Stomach (tissue), 19 donors: ENCODE measurements at places on chromosomes 6 and 20. TPM values are rescaled to one million over a fixed set of nuclear protein-coding genes. Genes with fewer than 3 reads are reported as not detected.

The TRIM10 gene
- not detected for polyA plus RNA-seq

The WFDC12 gene
- not detected for polyA plus RNA-seq

The PAK5 gene
- polyA plus RNA-seq = 0.35 TPM

The FLRT3 gene
- 2.8 TPM for polyA plus RNA-seq

The C20orf204 gene
- 0.62 TPM for polyA plus RNA-seq

The TCF21 gene
- polyA plus RNA-seq = 3.2 TPM

The ADTRP gene
- polyA plus RNA-seq = 3.9 TPM

The SYNDIG1 gene
- not detected for polyA plus RNA-seq

The PLA2G7 gene
- polyA plus RNA-seq = 1.1 TPM

The DEFB132 gene
- polyA plus RNA-seq = not detected

The GATA5 gene
- 9.3 TPM for polyA plus RNA-seq

The LAMA2 gene
- polyA plus RNA-seq = 3.4 TPM

The SOX12 gene
- polyA plus RNA-seq = 1.7 TPM

The ANKRD6 gene
- polyA plus RNA-seq = 2.1 TPM

The CALHM4 gene
- polyA plus RNA-seq = not detected

The RFX6 gene
- 2.3 TPM for polyA plus RNA-seq

The CTCFL gene
- not detected for polyA plus RNA-seq

The PSORS1C2 gene
- polyA plus RNA-seq = 1.6 TPM

The PDE10A gene
- polyA plus RNA-seq = 4.6 TPM

The MEI4 gene
- polyA plus RNA-seq = not detected

The HTR1E gene
- polyA plus RNA-seq = 1.4 TPM

The NKX2-2 gene
- polyA plus RNA-seq = 1.4 TPM

The LY6G6C gene
- polyA plus RNA-seq = not detected
